ENCODE measurements at places on chromosomes 1 and 21. TPM values are rescaled to one million over a fixed set of nuclear protein-coding genes. Genes with fewer than 3 reads are reported as not detected.

Gene PEAR1
- polyA plus RNA-seq, result not detected

Gene PPP2R5A
- 25.1 TPM for polyA plus RNA-seq

Gene SLC16A1
- 7.5 TPM for polyA plus RNA-seq

Gene ZBTB7B
- 7.7 TPM for polyA plus RNA-seq

Gene PRAMEF12
- polyA plus RNA-seq, result not detected

Gene OR10T2
- polyA plus RNA-seq, result not detected

Gene DONSON
- polyA plus RNA-seq, result 1.5 TPM

Gene PPFIA4
- polyA plus RNA-seq, result not detected

Gene PPP1R15B
- polyA plus RNA-seq, result 24.4 TPM
